Gastrocnemius medialis (tissue), 4 donors: ENCODE measurements at places on chromosomes 7 and 10. TPM values are rescaled to one million over a fixed set of nuclear protein-coding genes. Genes with fewer than 3 reads are reported as not detected.

GRCh38 chr10:91380873-91381256 is 29.3 kb upstream of the HECTD2 start:
- no peak overlapping the region for H3K4me3 ChIP-seq
- no peaks in the 10 kb centered on the region for H3K36me3 ChIP-seq
- no peak for DNase-seq
- H3K27me3 ChIP-seq: no peaks in the 10 kb centered on the region
- no peak overlapping the region for H3K27ac ChIP-seq

DNA sequence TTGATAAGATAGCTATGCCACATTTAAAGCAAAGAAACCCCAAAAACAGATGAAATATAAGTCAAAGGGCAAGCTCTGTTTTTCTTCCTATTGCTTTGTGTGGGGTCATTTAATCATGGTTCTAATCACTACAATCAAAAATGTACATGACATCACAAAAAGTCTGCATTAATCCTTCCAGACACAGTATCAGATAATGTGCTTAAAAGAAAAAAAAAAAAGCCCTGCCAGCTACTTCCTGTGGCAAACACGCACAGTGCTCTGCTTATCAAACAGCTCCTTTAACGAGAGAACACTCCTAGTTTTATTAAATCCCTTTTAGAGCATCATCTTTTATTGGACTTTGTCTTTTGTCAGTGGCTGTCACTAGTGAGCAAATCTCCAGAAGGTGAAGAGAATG is 1005.8 kb downstream of the GATA3 start:
- H3K4me3 ChIP-seq: no peak overlapping the region
- H3K27me3 ChIP-seq: no peaks in the 10 kb centered on the region
- no peaks in the 10 kb centered on the region for H3K36me3 ChIP-seq
- no peak for DNase-seq

DNA sequence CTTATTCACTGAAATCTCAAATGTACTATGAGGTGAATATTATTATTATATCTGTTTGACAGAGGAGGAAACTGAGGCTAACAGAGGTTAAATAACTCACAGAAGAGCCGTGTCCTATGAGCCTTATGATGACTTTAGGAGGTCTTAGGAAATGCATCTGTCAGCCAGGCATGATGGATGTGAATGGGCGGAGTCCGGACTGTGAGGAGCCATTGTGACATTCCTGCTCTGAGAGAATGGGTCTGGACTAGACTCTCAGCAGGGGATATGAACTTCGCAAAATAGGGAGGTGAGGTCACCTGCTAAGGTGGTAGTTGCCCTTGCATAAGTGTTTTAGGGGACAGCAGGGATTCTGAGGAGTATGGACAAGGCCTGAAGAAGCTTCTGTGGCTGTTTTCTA is 153.6 kb downstream of the TMEM178B start:
- no peak for DNase-seq
- H3K27me3 ChIP-seq: no peaks in the 10 kb centered on the region
- no peak overlapping the region for H3K27ac ChIP-seq
- no peaks in the 10 kb centered on the region for H3K4me1 ChIP-seq
- H3K4me3 ChIP-seq: no peak overlapping the region

GRCh38 chr10:87775766-87776165 is 42.3 kb downstream of the ATAD1 start:
- no peaks in the 10 kb centered on the region for H3K4me1 ChIP-seq
- H3K27me3 ChIP-seq: no peaks in the 10 kb centered on the region
- no peak overlapping the region for H3K4me3 ChIP-seq
- DNase-seq: no peak
- no peak overlapping the region for H3K27ac ChIP-seq
- H3K36me3 ChIP-seq: peaks cover 21% of the 10 kb centered on the region

DNA sequence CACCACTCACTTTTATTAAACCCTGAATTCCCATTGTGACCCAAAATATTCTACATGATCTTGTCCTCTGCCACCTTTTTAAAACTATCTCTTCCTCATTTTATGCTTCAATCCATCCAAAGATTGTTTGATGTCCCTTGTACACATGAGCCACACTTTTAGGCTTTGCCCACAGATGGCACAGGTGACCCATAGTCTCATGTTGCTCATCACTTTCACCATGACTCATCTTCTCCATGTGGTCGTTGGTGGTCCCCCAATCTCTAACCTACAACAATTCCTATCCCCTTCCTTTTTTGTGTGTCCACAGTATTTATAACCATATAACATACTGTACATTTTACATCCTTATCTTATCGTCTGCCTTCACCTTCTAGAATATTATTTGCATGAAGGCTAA is 271.5 kb upstream of the ZWINT start:
- no peak overlapping the region for H3K4me3 ChIP-seq
- H3K36me3 ChIP-seq: no peaks in the 10 kb centered on the region
- H3K27me3 ChIP-seq: no peaks in the 10 kb centered on the region
- H3K4me1 ChIP-seq: no peaks in the 10 kb centered on the region
- DNase-seq: no peak

DNA sequence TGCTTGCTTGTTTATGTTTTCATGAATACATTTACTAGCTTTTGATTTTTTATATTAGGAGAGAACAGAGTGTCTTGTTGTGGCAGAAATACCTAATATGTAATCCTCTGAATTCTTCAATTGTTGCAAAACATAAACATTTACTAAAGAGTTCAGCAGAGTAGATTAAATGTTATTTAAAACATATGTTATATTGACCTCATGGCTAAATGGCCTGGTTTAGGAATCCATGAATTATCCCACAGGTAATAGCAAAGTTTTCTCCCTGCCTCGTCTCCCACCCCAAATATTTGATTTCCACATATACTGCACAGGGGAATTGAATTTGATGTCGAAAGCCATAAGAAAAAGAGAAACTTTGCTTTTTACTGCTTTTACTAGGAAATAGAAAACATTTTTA is 111.8 kb downstream of the ADK start:
- H3K27ac ChIP-seq: no peak overlapping the region
- H3K36me3 ChIP-seq: no peaks in the 10 kb centered on the region
- no peaks in the 10 kb centered on the region for H3K4me1 ChIP-seq
- no peak for DNase-seq
- H3K4me3 ChIP-seq: no peak overlapping the region

- no peak for DNase-seq
- H3K27me3 ChIP-seq: no peaks in the 10 kb centered on the region
- no peak overlapping the region for H3K4me3 ChIP-seq
- H3K4me1 ChIP-seq: no peaks in the 10 kb centered on the region
- H3K27ac ChIP-seq: no peak overlapping the region
Observed at GRCh38 chr7:155919391-155920067, 107.3 kb upstream of the SHH start.

GRCh38 chr7:22992874-22993840 is 20.8 kb downstream of the HYCC1 start:
- H3K4me3 ChIP-seq: no peak overlapping the region
- no peaks in the 10 kb centered on the region for H3K36me3 ChIP-seq
- H3K27ac ChIP-seq: no peak overlapping the region
- DNase-seq: no peak
- H3K4me1 ChIP-seq: peaks cover 11% of the 10 kb centered on the region

GRCh38 chr7:128201690-128202085 is 39.4 kb upstream of the LEP start:
- H3K27ac ChIP-seq: no peak overlapping the region
- H3K4me1 ChIP-seq: peaks cover 3% of the 10 kb centered on the region
- H3K36me3 ChIP-seq: no peaks in the 10 kb centered on the region
- no peak for DNase-seq
- no peak overlapping the region for H3K4me3 ChIP-seq

GRCh38 chr7:46468753-46469356 is 547.8 kb upstream of the IGFBP3 start:
- no peak for DNase-seq
- H3K4me1 ChIP-seq: no peaks in the 10 kb centered on the region
- H3K4me3 ChIP-seq: no peak overlapping the region
- no peaks in the 10 kb centered on the region for H3K27me3 ChIP-seq
- no peaks in the 10 kb centered on the region for H3K36me3 ChIP-seq

- H3K27me3 ChIP-seq: peaks cover 40% of the 10 kb centered on the region
- no peak overlapping the region for H3K4me3 ChIP-seq
- no peaks in the 10 kb centered on the region for H3K4me1 ChIP-seq
- H3K36me3 ChIP-seq: no peaks in the 10 kb centered on the region
- no peak for DNase-seq
Observed at GRCh38 chr10:101075775-101076174, 14.0 kb downstream of the KAZALD1 start.

DNA sequence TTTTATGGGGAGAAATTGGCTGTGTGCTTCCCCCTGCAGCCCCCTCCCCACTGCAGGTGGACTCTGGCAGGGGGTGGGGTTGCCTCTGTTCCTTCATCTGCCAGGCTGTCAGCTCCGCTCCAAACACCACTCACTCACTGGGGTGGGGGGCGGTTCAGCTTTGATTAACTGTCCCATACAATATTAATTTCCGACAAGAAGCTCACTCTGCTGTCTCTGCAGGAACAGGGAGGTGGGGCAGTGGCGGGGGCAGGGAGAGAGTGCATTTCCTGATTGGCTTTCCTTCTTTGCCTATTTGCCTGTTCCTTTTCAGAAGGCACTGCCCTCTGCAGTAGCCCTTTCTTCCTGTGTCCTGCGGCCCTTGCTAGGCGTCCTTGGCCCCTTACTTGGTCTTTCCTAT is 500.8 kb downstream of the PLXNA4 start:
- DNase-seq: no peak
- no peaks in the 10 kb centered on the region for H3K27me3 ChIP-seq
- H3K4me1 ChIP-seq: peaks cover 20% of the 10 kb centered on the region
- no peaks in the 10 kb centered on the region for H3K36me3 ChIP-seq
- no peak overlapping the region for H3K4me3 ChIP-seq

Gene BHLHA15
- total RNA-seq: 1.8 TPM

Gene LGI1
- not detected for total RNA-seq

Gene ANLN
- 0.73 TPM for total RNA-seq

Gene CCNY
- total RNA-seq: 68.1 TPM

Gene SPDYE6
- total RNA-seq: not detected

Gene COL28A1
- 0.58 TPM for total RNA-seq

Gene CHN2
- 5.9 TPM for total RNA-seq

Gene UCMA
- total RNA-seq: not detected

Gene PIP
- total RNA-seq: not detected

Gene GPR37
- total RNA-seq: 0.31 TPM
